ENCODE measurements at places on chromosomes 12 and 14.

- DNase-seq: no peak
Observed at GRCh38 chr12:43728117-43728516, 30.5 kb downstream of the PUS7L start.

DNA sequence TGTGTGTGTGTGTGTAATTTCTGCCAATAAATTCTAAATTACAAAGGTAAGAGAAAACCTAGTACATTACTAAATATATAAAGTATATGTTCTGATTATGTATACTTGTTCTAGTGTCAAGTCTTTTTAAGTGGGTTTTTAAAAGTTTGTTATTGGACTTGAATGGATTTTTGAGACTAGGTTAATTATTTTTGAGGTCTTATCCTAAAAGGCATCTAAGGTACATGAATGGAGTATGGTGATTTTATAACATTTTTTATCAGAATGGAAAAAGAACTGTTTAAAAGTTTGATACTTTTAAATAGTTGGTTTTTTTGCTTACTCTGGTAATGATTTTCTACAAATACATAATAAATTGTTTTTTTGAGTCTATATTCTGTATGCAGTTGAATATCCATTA lies 22.5 kb upstream of the TMPRSS12 start:
- DNase-seq: no peak

GRCh38 chr14:87643005-87643404 lies 350.0 kb downstream of the GALC start:
- no peak for DNase-seq

GRCh38 chr12:7608184-7608911 lies 57.4 kb downstream of the APOBEC1 start:
- no peak for DNase-seq

GRCh38 chr12:86662464-86662863 lies 406.3 kb upstream of the MGAT4C start:
- DNase-seq: no peak

GRCh38 chr14:58783792-58784511 lies 146.2 kb downstream of the DACT1 start:
- no peak for DNase-seq

GRCh38 chr14:100066962-100067361 lies 1.7 kb downstream of the EVL start:
- no peak for DNase-seq

GRCh38 chr12:1054117-1054870 lies 63.3 kb downstream of the ERC1 start:
- DNase-seq: no peak

- DNase-seq: no peak
Observed at GRCh38 chr12:92619730-92620684, 82.8 kb upstream of the PLEKHG7 start.

- DNase-seq: no peak
Observed at GRCh38 chr14:50823762-50824636, 7.0 kb downstream of the NIN start.

GRCh38 chr14:64137657-64138290 lies 156.4 kb downstream of the ESR2 start:
- DNase-seq: no peak

GRCh38 chr14:93925374-93925895 lies 1.7 kb upstream of the FAM181A start:
- no peak for DNase-seq
